ENCODE measurements at places on chromosomes 7 and 10.

GRCh38 chr7:73991522-73992100, 36.4 kb upstream of the ELN start:
- DNase-seq = no peak

- no peak for DNase-seq
Observed at GRCh38 chr7:152931633-152932032, 172.1 kb downstream of the ACTR3B start.

- no peak for DNase-seq
Observed at GRCh38 chr10:95741807-95742467, 14.0 kb upstream of the ENTPD1 start.

- DNase-seq = no peak
Observed at GRCh38 chr7:28483908-28484605, 71.7 kb downstream of the CREB5 start.

DNA sequence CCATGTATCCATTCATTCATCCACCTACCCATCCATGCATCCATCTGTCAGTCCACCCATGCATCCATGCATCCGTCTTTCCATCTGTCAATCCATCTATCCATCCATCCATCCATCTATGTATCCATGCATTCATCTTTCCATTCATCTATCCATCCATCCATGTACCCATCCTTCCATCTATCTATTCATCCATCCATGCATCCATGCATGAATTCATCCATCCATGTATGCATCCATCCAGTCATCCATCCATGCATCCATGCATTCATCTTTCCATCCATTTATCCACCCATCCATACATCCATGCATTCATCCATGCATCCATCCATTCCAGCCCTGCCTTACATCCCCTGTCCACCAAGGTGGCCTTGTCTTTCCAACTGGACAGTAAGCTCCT, 45.7 kb downstream of the SORCS3 start:
- no peak for DNase-seq

- DNase-seq = no peak
Observed at GRCh38 chr7:66339141-66339540, 134.0 kb downstream of the TPST1 start.

DNA sequence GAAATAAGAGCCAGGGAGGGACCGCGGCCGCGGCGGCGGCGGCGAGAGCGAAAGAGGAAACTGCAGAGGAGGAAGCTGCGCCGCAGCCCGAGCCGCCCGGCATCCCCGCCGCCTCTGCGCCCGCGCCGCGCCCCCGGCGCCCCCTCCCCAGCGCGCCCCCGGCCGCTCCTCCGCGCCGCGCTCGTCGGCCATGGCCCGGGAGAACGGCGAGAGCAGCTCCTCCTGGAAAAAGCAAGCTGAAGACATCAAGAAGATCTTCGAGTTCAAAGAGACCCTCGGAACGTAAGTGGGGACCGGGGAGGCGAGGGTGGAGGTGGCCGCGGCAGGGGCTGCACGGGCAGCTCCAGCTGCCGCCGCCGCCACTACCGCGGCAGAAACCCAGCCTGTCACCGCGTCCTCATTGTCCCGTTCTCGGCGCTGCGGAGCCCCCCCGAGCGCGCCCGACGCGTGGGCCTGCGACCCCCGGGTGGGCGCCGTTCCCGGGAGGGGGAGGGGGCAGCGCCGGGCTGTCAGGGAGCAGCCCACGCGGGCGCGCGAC, 351 bp downstream of the CAMK1D start:
- DNase-seq = no peak

- no peak for DNase-seq
Observed at GRCh38 chr10:72162978-72163377, 52.8 kb upstream of the ANAPC16 start.

- no peak for DNase-seq
Observed at GRCh38 chr7:144438759-144439158, 35.3 kb upstream of the NOBOX start.

DNA sequence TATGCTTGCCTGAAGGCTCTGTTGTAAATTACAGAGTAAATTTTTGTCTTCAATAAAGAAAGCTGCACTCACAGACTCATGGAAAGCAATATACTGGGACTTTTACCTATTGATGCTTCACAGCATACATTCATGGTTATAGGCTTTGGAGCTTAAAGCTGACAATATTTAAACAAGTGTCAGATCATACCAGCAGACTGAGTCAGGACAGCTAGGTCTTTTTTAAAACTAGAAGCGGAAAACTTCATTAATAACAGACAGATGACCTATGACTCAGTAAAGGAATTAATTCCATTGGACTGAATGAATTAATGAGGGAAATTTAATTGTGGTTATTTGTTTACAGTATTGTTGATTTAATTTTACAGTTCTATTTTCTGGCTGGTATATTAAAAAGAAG, 165.8 kb upstream of the DGKB start:
- no peak for DNase-seq

- no peak for DNase-seq
Observed at GRCh38 chr7:90701021-90701420, 104.9 kb downstream of the CDK14 start.

DNA sequence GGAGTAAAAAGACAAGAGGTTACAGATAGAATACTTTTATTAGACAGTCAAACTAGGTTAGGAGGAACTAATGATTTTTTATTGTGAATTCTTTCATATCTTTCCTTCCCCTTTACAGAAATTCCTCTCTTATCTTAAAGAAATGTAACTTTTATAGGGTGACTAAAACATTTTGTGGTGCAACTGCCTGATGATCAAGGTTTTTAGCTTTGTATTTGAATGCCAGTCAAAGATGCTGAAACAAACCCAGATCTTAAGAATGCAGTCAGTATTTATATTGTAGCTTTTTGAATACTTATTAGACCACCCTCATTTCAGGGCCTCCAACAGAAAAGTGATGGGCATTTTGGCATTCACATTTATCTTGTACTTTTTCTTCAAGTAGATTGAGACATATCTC, 27.4 kb downstream of the TAX1BP1 start:
- DNase-seq = no peak

DNA sequence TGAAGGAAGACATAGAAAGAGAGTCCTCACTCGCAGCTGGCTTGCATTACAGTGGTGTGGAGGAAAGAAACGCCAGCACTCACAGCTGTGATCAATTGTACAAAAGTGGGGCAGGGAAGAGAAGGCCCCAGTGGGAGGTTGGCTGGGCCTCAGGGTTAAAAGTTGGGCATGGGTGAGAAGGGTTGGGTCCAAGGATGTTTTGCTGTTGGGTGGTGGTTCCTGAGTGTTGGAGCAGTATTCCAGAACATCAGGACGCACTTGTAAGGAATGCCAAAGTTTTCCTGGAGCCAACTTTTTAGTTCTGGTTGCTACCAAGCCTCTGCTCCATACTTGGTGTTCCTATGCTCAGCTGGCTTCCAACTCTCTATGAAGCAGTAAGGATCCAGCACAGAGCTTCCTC, 55.4 kb upstream of the MKRN1 start:
- no peak for DNase-seq

DNA sequence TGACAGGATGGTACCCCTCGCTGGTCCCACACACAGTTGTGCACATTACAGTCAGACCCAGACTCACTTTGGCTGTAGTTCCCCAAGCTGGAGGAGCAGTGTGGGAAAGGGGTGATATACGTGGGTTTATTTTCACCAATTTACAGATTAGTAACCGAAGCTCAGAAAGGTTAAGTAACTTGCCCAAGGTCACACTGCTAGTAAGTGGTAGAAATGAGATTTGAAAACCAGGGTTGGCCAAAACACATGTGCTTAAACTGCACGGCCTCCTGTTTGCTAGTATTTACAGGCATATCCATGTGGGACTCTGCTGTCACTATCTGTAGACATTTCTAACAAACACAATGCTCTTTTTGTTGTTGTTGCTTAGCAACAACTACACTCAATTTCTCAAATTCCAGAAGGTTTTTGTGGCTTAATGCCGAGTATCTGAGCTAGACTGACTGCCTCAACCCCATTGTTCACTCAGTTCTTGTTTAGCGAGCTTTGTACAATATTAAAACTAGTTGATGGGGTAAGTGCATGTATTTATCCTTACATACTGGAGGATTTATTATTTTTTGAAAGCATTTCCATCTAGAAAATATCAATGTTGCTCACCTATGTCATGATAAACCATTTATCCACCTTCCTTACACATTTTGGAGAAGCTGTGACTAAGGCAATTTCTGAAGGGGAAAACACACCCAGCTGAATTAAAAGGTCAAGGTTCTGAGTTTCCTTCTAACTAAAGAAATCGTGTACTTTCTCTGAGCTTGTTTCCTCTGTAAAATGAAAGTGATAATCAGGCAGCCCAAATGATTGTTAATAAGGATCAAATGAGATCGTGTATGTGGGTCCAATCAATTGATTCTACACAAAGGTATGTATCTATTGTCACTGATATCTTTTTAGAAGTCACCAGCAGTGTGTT, 5.3 kb upstream of the TMEM139 start:
- DNase-seq = peak; percentile 40

GRCh38 chr7:135711139-135711469, 16.9 kb downstream of the SLC13A4 start:
- DNase-seq = no peak

DNA sequence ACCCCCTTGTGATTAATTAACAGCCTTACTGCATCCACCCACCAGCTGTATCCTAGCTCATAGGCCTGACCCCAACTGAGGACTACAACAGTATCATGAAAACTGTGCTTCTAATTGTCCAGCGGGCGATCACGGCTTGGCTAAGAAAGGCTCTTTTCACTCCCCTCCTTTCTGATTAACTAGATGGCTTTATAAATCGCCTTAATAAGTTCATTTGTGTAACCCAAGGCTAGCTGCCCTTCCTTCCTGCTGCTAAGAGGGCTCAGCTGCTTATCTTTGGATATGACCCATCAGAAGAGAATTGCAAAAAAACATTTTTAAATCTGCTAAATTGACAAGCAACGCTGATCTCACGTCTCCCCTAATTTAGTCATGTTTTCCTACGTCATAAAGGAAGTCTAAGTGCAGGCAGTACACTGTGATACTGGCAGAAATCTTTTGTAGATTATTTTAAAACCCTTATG, 163.0 kb upstream of the LAMB4 start:
- DNase-seq = no peak

DNA sequence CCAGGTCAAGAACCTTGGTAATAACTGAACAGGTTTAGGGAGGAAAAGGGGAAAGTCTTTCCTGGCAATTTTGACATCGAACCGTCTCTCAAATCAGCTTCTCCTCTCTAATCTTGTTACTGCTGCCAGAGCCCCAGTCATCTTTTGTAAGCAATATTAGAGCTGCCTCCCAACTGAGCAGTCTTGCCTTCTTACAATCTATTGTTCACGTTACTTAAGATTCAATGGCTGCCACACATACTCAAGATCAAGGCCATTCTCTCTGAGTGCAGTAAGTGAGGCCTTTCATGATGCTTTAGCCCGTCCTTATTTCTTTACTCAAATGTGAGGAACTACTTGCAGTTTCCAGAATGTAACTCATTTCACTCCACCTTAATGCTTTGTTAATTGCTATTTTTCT, 12.4 kb downstream of the NET1 start:
- no peak for DNase-seq

GRCh38 chr10:113616244-113617074, 47.4 kb downstream of the NRAP start:
- no peak for DNase-seq

DNA sequence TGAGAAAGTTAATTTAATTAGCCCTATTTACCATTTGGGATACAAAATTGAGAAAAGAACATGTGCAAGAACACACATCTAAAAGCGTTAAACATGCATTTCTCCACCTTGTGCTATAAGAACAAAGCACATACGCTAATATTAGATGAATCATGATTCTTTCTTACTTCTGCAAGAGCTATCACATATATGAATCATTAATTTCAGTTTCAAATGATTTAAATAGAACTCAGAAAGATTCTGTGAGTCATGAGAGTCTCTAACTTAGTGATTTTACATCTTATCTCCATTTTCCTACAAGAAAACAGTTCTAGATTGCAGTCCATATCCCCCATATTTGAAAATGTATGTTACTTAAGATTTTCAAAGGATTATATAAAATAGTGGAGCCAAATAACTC, 173.9 kb downstream of the RNLS start:
- no peak for DNase-seq

DNA sequence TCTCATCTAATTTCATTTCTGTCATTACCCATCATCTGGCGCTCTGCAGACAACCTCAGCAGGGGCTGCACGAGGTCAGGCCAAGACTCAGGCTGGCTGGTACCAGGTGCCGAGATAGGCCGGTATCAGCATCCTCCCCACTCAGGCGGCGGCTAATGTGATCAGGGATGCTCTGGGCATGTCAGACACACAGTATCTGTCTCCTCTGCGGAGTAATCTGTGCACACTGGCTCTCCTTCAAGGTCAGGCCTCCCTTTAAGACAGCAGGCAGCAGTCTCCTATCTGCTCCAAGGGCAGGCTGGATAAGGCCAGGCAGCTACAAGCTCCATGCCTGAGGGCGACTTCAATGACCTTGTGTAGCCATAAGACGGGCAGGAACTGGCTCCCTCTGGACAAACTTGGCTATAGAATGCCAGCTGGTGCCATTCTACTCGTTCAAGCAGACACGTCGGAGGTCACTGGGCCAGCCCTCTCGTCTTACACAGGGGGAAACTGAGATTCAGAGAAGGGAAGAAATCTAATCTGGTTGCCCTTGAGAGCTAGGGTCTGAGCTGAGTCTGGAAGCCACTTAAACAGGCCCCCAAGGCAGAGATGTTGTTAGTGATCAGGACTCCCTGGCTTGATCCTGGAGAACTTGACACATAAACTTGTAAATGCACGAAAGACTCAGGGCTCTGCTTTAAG, 59.3 kb downstream of the ARHGAP22 start:
- DNase-seq = no peak

DNA sequence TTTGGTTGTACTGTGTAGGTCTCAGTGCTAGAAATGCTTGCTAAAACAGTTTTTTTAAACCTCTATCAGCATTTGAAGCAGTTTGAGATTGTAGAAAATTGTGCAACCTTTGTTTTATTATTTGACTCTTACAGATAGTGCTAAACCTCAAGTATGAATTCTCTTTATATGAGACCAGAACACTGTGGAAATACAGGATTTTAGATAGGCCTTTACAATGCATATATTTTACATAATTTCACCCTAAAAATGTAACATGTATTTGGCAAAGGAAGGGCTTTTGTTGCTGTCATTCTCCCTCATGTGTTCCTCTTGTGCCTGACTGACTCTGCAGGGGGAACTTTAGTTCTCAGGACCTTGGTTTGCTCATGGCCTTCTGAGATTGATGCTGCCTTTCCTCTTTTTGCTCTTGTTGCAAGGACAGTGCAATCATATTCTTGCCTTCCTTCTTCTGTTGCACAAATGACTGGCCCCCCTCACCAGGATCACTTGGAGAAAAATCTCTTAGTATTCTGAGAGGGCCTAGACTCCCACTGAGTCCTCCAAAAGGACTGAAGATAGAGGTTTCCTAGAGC, 188.7 kb downstream of the PPP1R9A start:
- no peak for DNase-seq

DNA sequence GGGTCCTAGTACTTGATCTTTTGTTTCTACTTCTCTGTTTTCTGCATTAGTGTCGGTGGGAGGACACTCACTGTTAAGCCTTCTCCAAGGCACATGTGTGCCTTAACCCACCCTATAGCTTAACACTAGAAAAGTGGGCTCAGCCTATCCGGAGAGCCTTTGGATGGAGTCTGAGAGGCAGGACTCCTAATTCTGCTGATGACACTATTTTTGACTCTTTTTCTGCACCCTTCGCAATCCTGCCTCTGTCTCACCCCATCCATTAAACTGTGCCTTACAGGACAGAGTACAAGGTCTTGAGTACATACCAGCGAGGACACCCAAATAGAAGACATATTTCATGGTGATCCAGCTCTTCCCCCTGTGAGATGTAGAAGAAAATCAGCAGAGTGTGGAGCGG, 577 bp downstream of the PRSS37 start:
- no peak for DNase-seq
